D721Med (cell line): ENCODE measurements at places on chromosomes 11 and 22.

DNA sequence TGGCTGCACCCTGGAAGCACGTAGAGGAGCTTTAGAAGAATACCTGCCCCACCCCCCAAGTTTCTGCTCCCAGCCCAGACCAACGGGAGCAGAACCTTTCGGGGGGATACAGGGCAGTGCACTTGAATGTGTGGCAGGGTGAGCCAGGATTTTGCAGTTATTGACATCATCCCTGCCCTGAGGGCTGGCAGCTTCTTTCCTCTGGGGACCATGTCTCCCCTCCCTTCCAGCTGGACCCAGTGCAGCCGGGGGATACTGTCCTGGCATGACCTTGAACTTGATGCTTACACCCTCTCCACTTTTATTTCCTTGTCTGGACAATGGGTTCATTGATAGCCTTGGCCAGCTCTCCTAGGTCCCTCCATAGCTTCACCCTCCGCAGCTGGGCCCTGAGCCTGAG lies 4.1 kb upstream of the CABP7 start:
- DNase-seq = no peak

DNA sequence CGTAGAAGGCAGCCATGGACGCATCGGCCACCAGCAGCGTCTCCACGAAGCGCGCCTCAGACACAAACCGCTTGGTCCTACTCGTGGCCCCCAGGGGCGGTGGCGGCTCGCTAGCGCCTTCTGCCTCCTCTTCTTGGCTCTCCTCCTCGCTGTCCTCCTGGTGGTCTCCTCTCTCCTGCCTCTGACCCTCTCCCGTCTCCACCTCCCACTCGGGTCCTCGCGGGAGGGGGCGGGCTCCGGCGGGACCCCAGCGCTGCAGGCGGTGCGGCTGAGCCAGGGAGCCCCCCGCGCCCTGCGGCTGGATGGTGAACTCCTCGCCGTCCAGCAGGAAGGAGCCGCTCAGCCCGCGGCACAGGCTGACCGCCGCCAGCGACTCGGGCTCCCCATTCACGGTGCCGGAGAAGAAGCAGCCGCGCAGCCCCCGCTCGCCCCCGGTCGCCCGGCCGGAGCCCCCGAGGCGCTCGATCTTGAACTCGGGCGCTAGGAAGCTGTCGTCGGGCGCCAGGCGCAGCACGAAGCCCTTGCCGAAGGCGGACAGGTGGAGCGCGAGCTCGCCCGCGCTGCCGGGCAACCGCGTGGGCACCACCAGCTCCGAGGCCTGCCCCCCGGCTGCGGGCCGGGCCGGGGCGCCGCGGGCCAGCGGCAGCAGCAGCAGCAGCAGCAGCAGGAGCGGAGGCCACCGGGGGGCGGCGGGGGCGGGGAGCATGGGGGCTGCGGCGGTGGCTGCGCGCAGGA lies 661 bp downstream of the ADAMTS8 start:
- no peak for DNase-seq

DNA sequence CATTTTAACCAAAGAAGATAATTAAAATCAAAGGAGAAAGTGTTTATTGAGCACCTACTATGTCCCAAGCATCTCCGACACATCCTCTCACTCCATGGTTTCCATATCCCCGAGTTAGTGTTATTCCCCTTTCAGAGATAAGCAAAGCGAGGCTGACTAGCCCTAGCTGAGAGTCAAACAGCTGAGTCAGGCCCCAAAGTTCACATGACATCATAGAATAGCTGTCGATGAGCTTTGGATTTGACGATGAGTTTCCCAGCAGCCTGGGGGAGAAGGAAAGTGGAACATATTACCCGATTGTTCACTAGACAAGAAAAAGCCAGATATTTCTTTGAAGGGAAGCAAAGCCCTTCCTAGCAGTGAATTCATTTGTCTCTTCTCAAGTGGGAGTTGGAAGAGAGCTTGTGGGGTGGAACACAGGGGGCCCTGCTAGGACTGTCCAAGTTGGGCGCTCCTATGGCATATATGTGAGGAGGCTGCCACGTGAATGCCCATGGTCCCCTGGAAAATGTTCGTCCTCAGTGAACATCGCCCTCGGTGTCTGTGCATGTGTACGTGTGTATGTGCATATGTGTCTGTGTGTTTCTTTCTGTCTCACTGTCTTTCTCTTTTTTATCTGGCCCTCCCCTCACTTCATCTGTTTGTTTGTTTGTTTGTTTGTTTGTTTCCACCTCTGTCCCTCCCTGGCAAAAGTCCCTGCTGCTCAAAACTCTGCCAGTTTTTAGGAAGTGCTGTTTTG lies 493 bp upstream of the CYTH4 start:
- no peak for DNase-seq

- DNase-seq = no peak
Measured at GRCh38 chr11:122405547-122406341, 249.8 kb upstream of the UBASH3B start.

DNA sequence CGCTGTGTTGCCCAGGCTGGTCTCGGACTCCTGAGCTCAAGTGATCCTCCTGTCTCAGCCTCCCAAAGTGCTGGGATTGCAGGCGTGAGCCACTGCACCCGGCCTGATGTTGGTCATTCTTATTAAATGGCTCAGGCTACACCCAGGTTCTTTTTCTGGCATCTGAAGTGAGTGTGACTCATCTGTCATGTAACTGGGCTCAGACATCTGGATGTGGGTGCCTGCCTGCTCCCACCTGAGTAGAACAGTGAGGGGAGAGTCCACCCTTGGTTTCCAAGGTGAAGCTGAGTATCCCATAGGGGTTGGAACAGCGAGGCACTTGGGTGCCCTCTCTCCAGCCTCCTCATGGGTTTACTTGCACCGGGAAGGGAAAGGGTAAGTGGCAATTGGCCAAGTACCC lies 36.7 kb upstream of the EIF3D start:
- no peak for DNase-seq

GRCh38 chr11:123434262-123434661 lies 4.2 kb downstream of the GRAMD1B start:
- DNase-seq = no peak

- no peak for DNase-seq
Measured at GRCh38 chr11:30023074-30023473, 6.2 kb upstream of the KCNA4 start.

GRCh38 chr11:27076121-27076589 lies 35.5 kb downstream of the BBOX1 start:
- no peak for DNase-seq

- no peak for DNase-seq
Measured at GRCh38 chr22:35559354-35560005, 18.8 kb downstream of the RASD2 start.

- DNase-seq = no peak
Measured at GRCh38 chr22:49657275-49657973, 170.2 kb downstream of the BRD1 start.

GRCh38 chr22:39936523-39937145 lies 23.6 kb upstream of the TMA7B start:
- DNase-seq = no peak

GRCh38 chr11:120089036-120090001 lies 48.6 kb downstream of the TRIM29 start:
- no peak for DNase-seq

GRCh38 chr11:95495706-95496105 lies 264.7 kb upstream of the SESN3 start:
- DNase-seq = no peak

GRCh38 chr11:37203006-37203405 lies 605.0 kb upstream of the RAG2 start:
- no peak for DNase-seq

GRCh38 chr11:124758355-124759265 lies 3.5 kb downstream of the ESAM start:
- no peak for DNase-seq

DNA sequence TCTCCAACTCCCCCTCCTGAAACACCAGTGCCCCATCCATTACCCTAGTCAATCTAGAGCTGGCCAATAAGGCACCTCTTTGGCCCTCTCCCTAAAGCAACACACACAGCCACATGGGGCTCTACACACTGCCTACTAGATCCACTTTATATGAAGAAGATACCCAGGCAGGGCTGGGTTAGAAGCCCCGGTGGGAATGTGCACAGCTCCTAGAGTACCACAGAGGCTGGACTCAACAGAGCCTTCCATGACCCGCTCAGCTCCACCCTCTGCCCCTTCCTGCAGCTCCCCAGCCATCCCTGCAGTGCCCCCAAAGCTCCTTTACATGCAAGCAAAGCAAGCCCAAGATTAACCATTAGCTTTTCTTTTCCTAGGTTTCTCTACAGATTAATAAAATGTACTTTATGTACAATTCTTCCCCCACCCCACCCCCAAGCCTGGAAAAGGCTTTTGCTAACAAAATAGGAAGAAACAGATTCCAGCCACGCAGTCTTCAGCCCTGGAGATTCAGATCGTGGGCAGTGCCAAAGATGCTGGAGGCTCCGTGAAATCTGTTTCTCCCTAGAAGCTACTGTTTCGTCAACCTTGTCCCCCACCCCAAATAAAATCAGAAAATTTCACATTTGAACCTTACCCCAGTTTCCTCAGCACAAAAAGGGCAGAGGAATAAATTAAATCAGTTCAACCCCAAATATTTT lies 51.8 kb downstream of the IGSF9B start:
- DNase-seq = no peak

GRCh38 chr11:86230179-86230804 lies 14.3 kb upstream of the EED start:
- no peak for DNase-seq

DNA sequence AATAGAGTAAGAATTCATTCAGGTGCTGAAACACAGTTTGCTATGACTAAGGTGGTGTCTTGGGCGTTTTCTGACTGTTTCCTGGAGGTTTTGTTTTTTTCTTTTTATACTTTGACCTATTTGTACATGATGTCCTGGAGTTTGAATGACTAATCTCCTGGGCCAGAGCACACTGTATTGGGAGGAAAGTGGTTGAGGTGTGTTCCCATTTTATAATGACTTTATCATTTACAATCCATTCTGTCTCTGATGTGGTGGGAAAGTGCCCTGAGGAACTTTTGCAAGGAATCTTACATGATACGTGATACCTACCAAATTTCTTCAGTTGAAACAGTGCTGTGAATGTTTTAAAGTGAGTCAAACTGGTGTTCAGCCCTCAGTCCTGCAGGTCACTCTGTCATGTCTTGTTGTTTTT lies 80.8 kb downstream of the TNRC6B start:
- DNase-seq = no peak

GRCh38 chr11:70498171-70498571 lies 99.8 kb downstream of the CTTN start:
- DNase-seq = no peak

GRCh38 chr11:69414773-69415187 lies 66.7 kb upstream of the LINC01488 start:
- DNase-seq = no peak

DNA sequence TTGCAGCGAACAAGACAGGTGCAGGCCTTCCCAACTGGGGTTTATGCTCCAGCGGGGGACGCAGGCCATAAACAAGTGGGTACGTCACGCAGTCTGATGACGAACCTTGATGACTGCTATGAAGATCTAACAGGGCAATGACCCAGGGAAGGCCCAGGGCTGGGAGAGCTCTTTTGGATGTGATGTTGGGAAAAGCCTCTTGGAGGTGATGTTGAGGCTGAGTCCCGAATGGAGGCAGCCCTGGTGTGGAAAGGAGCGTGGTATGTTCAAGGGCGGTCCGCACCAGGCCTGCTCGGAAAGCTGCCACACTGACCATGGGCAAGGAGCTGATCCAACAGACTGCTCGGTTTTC lies 5.8 kb downstream of the FADS2 start:
- DNase-seq = no peak

GRCh38 chr11:133388975-133389568 lies 143.2 kb downstream of the OPCML start:
- no peak for DNase-seq

- DNase-seq = no peak
Measured at GRCh38 chr11:57868491-57868890, 106.9 kb downstream of the CTNND1 start.

DNA sequence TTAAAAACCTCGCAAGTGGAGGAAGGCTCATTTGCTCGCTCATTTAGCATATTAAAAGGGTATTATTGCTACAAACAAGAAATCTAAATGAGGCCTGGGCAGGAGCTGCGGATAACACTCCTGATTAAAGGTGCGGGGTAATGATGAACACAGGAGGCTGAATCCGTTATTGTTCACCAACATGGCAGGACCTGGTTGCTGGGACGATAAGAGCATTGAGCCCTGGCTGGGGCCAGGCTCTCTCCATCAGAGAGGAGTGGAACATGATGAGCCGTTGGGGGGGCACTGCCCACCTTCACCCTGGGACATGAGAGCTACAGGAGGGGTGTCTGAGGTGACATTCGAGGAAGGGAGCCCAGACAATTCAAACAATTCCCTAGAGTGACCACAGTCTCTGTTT lies 211.7 kb downstream of the NXPE2 start:
- no peak for DNase-seq

- no peak for DNase-seq
Measured at GRCh38 chr22:49763696-49764095, 64.0 kb downstream of the BRD1 start.

DNA sequence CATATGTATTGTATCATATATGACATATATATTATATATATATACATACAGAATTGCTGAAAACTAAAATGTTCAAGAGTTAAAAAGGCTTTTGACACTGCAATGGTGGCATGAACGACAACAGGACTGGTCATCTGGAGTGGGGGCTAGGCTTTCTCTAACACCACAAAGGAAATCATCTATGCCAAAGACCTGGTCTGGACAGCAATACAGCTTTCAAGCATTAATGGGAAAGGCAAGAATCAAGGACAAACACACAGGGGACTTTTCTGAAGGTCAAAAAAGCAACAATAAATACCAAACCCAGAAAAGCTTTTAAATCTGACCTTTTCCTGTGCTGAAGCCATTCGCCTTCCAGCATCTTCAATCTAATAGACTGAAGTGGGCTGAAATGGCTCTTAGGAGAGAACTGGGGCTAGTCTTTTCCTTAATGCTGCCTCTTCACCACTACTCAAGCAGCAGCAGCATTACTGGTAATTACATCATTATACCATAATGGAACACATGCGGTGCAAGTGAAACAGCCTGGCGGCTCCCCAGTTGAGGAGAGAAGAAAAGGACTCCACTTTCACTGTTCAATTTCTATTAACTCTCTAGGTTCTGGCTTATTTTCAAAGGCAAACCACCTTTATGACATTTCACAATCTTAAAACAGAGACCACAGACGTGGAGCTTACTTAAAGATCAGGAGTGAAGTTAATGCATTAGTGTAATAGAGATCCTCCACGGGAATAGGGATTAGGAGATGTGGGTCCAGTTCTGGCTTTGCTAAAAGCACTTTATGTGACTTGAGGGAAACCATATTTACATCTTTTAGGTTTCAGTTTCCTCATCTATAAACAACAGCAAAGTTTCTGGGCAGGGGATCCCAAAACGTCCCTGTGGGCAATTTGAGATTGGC lies 63.0 kb downstream of the GAB2 start:
- no peak for DNase-seq
